Activated T-helper 1 cell treated with Interleukin-2 at 50 U/mL for 16 hours (primary cell): ENCODE measurements at places on chromosomes 7 and 10.

GRCh38 chr7:23546897-23547572 lies 15.3 kb upstream of the TRA2A start:
- peak; percentile 60 for DNase-seq

GRCh38 chr10:3684891-3685290 lies 100.1 kb downstream of the KLF6 start:
- DNase-seq = no peak

DNA sequence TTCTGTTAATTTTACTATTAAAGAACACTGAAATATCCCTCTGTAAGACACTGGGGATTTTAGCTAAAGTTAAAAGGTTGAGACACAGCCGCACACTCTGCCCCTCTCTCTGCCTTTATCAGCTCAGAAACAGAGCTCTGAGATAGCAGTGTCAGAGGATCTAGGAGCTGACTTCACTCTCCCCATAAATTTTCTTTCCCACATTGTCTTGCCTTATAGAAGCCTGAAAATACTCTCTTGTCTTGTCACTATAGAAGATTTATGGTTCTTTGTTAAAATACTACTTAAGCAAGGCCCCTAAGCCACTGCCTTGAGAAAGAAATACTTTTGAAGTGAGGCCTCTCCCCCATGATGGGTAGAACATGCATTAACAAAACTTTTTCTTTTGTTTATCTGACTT lies 105.7 kb upstream of the C10orf90 start:
- DNase-seq = no peak

DNA sequence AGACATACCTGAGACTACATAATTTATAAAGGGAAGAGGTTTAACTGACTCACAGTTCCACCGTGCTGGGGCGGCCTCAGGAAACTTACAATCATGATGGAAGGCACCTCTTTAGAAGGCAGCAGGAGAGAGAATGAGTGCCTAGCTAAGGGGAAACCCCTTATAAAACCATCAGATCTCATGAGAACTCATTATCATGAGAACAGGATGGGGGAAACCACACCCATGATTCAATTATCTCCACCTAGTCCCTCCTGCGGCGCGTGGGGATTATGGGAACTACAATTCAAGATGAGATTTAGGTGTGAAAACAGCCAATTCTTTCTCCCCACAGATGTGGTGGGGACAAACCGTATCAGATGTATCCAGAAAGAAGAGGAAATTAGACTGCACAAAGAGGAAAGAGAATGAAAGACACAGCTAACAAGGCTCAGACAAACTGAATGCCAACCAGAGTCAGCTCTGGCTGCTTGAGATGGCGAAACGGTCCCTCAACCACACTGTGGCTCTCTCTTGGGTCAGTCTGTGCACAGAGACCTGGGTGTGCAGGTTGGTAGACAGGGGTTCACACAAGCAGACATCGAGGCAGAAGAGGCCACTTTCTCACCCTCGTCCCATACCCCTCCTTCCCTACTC lies 375.6 kb downstream of the SFMBT2 start:
- no peak for DNase-seq

GRCh38 chr7:67858931-67859330 lies 862.3 kb downstream of the TYW1 start:
- DNase-seq = no peak

DNA sequence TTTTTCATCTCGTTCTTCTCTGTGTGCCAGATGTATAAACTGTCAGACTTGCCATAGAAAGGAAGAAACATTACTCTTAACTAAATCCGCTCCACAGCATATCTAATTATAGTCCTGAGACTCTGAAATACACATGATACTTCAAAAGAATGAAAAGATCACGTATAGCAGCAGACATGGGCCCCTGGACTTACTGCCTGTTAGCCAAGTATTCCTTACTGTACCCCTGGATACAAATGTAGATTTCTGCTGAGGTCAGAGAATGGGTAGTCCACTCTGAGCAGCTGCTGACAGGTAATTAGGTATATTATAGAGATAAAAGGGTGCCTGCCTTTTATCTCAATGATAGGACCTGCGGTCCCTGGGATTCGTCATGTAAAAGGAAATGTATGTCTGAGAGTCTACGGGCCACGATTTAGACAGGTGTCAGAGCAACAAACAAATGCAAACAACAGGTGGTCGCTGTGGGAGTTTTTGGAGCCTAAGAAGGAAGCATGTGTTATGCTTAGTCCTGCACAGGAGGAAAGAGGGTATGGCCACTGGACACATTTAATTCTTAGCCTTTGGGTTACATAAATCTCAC lies 69.4 kb downstream of the VOPP1 start:
- no peak for DNase-seq

- no peak for DNase-seq
Observed at GRCh38 chr10:129945064-129945463, 19.0 kb downstream of the EBF3 start.

GRCh38 chr10:78865538-78865875 lies 203.3 kb upstream of the ZMIZ1 start:
- no peak for DNase-seq

DNA sequence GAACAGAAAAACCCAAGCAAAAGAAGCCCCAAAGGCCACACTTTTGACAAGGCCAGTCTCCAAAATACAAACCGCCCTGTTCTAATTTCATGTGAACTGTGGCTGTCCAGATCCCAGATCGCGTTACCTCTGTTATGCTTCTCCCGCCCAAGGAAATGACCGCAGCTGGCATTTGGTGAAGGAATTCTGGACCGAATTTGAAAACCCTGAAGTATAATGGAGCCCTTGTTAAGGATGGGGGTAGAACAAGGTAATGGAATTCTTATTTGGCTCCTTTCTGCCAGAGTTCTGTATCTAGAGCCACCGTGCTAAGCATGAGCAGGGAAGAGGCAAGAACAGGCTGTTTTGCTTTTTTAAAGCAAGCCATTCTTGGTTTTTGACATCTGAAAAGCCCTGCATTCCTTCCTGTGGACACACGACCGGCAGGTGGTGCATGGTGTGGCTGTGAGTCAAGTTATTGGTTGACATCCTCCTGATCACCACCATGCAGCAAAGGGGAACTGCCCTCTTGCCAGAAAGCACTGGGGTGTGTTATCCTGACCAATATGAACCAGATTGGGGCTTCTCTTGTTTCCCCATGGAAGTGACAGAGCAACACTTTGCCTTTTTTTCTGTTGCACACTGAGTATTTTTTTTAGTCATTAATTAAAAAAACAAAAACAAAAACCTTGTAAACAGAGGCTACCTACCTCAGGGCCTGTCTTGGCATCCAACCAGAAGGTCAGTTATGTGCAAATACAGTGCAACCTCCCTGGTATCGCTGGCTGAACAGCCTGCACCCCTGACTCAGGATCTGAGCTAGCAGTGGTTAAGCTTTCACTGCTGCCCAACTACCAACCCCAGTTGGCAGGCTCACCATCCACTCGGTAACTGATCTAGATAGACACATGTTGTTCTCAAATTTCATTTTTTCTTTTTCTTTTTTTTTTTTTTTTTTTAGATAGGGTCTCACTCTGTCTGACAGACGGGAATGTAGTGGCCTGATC lies 14.2 kb downstream of the UCMA start:
- no peak for DNase-seq

GRCh38 chr7:1055491-1055955 lies 11.2 kb downstream of the GPR146 start:
- no peak for DNase-seq

- DNase-seq = no peak
Observed at GRCh38 chr10:101258179-101258885, 29.1 kb upstream of the LBX1 start.

DNA sequence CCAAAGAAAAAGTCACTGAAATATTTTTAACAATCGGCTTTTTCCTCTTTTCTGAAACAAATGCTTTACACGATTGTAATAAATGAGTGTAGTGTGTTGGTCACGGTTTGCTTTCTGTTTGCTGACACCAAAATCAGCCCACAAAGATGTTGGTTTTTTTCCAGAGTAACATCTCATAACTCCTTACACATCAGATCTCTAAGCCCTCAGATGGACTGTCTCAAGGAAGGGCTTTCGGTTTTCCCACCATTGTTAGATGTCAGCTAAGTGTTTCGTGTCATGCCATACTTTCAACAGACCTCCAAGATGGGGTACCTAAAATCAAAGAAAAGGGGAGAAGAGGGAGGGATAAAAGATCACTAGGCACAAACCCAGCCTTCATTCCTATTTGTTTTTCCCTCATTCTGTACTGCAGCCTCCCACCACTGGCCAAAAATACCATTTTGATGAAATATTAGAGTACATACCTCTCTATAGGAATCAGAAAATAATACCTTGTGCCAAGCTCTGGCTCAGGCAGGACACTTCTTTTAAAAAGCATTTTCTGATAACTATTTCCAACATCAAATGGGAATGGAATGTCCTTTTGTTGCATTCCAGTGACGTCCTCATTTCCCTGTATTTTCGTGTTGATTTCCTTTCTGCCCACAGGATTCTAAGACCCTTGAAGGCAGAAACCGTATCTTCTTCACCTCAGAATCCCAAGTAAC lies 159.1 kb downstream of the DGKI start:
- no peak for DNase-seq

GRCh38 chr7:116552602-116553001 lies 27.8 kb downstream of the CAV1 start:
- no peak for DNase-seq

- no peak for DNase-seq
Observed at GRCh38 chr10:113409175-113409574, 143.7 kb upstream of the HABP2 start.

DNA sequence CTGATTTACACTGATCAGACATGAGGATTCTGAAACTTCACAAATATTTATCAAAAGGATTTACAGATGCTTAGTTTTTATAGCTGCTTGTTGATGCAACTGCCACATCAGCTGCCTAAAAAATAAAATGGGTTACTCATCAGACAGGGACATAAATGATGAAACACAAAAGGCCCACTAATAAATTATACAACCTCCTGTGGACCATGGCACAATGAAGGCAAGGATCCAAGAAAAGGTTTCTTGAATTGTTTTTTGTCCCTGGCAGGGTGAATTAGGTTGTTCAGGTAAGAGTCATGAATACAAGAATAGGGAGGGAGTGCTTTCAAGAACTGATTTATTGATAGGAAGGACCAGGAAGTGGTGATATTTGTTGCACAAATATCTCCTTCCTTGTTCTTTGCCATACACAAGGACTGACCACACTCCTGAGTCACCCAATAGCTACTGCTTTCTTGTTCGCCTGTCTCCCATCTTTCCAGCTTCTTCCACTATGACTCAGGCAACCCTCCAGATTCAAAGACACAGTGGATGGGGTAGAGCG lies 234.5 kb downstream of the AHR start:
- DNase-seq = no peak

- no peak for DNase-seq
Observed at GRCh38 chr10:34776090-34776690, 38.9 kb downstream of the PARD3 start.

DNA sequence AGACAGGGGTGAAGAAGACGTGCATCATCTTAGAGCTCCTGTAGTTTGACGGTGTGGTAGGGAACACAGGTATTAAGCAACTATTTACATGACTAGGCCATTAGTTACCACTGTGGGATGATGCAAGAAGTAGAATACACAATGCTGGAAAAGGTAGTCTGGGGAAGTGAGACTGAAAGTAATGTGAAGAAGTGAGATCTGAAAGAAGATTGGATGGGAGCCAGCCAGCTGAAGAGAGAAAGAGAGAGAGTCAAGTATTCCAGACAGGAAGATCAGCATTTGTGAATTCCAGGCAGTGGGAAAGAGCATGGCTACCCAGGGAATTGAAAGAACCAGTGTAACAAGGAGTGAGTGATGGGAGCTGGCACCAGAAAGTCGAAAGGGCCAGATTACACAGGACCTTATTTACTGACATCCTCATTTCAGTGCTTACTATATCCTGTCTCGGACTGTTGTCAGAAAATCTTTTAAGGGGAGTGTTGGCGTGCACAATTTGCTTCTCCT lies 4.0 kb upstream of the CFAP58 start:
- DNase-seq = no peak
